Panc1 (cell line): ENCODE measurements at places on chromosomes 7 and 10.

DNA sequence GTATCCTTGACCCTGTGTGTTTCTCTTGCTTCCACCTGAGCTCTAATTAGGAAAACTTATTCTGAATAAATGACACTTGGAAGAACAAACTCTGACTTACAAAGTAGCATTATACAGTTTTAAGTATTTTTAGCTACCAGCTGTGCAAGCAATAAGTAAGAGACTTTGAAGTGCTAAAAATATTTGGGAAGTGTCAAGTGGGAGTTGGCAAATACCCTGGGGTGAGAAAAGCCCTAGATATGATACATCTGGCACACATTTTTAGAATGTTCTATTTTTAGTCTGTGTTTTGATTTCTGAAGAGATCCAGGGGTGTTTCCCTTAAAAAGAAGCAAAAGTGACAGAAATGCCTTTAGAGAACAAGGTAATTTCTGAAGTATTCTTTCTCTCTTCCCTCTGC, 132.7 kb upstream of the TEX47 start:
- DNase-seq: no peak

DNA sequence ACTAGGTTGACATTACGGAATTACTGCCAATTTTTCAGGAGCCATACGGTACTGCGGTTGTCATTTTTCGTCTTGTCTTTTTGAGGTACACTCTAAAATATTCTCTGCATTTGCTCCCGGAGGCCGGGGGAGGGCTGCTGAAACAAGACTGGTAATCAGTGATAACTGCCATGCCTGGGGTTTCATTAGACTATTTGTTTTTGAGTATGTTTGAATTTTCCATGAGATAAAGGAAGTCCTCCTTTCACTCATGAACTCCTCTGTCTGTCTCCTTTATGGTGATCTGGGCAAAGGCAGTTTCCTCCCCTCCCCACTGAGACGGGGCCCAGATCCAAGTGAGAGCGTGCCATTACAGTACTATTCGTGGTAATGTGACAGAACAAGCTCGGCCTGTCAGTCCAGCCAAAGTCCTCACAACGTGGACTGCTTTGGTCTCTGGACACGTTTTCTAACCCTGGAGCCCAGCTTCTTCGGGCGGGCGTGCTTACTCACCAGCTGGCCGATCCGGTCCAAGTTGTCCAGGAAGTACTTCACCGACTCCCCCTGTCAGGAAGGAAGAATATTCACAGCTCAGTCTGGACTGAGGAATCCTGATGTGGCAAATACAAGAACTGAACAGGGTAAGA, 45.1 kb downstream of the AMZ1 start:
- DNase-seq: no peak

DNA sequence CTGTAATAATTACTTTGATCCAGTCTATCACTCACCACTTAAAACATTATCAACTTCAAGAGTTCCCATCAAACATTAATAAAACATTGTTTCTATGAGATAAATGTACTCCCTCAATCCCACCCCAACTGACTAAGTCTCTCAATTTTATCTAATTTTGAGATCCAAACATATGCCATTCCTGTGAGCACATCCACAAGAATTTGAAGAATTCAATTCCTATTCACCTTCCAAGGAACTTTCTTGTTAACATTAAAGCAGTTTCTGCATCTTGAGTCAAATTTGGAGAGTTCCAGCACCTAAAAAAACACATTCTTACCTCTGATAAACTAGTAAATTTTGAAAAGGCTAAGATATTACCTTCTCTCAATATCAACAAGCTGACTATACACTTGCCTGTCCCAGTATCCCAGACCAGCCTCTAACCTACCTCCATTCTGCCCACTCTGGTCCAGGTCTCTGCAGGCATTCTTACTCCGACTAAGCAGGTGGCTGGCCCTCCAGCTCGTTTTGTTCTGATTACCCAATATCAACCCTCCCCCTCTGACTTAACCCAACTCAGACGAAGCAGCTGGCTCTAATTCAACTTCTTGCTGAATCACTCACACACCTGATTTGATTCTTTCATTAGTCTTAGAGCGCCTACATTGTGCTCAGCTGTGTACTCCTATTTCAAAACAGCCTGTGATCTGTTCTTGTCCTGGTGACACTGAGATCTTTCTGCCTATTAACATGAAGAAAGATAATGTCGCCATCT, 275.2 kb downstream of the IPMK start:
- no peak for DNase-seq

- no peak for DNase-seq
Observed at GRCh38 chr7:140384894-140385545, 13.3 kb downstream of the SLC37A3 start.

GRCh38 chr7:116571037-116571436, 46.2 kb downstream of the CAV1 start:
- DNase-seq: no peak

GRCh38 chr7:1028775-1029636, 15.3 kb upstream of the GPR146 start:
- peak; percentile 71 for DNase-seq

- DNase-seq: no peak
Observed at GRCh38 chr7:2012981-2013380, 219.8 kb downstream of the MAD1L1 start.

DNA sequence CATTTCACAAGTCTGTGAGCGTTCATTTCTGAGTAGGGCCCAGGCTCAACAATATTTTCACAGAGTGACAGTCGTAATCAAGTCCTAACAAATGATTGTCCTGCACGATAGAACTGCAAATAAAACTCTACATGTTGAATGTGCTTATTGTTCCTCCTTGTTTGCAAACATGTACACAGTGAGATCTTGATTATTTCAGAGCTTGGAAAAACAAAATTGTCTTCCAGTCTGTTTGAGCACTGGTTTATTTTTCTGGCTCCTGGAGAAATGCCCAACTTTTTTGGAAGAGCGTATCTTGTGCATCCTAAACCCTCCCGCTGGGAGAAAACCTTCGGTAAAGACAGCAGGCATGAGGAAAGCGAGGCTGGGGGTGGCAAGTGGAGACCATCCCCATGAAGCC, 91.1 kb downstream of the TEX36 start:
- DNase-seq: no peak

GRCh38 chr7:33893377-33893776, 12.0 kb upstream of the BMPER start:
- DNase-seq: no peak

DNA sequence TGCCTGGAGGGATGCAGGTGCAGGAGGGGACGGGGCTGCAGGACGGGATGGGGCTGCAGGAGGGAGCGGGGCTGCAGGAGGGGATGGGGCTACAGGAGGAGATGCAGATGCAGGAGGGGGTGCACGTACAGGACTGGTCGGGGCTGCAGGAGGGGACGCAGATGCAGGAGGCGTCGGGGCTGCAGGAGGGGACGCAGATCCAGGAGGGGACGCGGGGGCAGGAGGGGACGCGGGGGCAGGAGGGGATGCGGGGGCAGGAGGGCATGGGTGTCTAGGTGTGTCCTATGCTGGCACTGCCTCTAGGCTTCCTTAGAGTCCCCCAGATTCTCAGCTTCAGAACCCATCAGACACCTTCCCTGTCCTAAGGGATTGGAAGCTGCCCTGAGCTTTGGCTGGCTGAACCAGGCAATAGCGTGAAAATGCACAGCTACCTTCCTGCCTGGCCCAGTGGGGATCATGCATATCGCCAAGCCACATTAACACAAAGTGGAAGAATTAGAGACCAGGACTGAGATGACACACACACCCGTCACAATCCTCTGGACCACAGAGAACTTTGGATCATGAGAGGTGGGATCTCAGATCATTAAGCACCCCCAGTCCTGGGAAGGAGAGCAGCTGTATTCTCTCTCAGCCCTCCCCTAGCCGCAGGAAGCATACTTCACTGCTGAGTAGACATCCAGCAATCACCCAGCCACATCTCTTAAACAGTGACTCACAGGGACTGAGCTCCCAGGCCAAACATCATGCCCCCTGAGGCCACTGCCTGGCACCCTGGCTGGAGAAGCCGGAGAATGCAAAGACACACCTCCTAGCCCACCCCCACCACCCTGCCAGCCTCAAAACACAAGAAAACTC, 67.3 kb downstream of the VWA2 start:
- DNase-seq: peak; percentile 68

DNA sequence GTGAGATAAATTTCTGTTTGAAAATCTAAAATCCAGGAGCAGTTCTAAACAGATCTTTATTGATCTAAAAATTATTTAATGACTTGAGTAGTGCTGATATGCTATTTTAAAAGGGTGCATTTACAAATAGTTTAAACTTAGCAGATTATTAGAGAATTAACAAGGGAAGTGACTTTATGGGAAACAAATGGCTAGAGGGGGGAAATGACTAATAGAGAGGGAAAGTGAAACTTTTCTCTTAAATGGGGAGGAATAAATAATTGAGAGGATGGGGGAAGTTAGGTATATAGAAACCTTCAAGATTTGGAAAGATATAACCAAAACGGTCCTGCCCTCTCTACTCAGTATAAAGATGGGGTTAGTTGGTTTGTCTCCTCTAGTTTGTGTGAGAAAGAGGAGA, 90.1 kb upstream of the ARMC3 start:
- no peak for DNase-seq

GRCh38 chr7:103630318-103630717, 184.3 kb upstream of the SLC26A5 start:
- no peak for DNase-seq

GRCh38 chr10:43695321-43695720, 46.6 kb upstream of the ZNF32 start:
- DNase-seq: no peak

DNA sequence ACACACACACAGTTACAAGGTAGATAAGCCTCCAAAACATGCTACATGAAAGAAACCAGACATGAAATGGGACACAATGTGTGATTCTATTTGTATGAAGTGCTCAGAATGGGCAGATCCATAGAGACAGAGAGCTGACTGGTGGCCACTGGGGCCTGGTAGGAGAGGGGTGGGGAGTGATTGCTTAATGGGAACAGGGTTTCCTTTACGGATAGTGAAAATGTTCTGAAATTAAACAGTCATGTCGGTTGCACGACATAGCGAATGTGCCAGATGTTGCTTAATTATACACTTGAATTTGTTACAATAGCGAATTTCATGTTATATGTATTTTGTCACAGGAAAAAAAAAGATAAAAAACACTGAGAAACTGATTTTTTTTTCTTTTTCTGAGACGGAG, 122.3 kb downstream of the SPDYE5 start:
- DNase-seq: no peak

- no peak for DNase-seq
Observed at GRCh38 chr10:70051848-70052247, 798 bp upstream of the MACROH2A2 start.

GRCh38 chr7:31023877-31024276, 28.2 kb upstream of the ADCYAP1R1 start:
- DNase-seq: no peak

- DNase-seq: no peak
Observed at GRCh38 chr7:45414226-45414625, 159.9 kb upstream of the ADCY1 start.

GRCh38 chr7:152402384-152403250, 33.2 kb downstream of the KMT2C start:
- DNase-seq: no peak

DNA sequence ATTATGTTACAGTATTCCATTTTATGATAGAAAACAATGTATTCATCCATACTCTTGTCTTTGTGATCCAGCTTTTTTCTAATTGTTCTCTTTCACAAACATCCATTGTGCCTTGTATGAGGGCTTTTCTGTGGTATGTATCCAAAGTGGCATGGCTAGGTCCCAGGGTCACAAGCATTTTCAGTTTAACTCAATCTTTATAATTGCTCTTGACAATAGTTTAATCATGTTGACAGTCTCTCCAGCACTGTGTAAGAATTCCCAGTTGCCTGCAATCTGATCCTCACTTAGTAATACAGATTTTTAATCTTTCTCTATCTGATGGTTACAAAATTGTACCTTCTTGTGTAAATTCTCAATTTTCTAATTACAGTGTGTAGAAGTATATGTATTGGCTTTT, 533.4 kb downstream of the NEBL start:
- DNase-seq: no peak

- no peak for DNase-seq
Observed at GRCh38 chr7:83520726-83521125, 128.2 kb downstream of the SEMA3E start.

GRCh38 chr7:125555916-125556315, 626.3 kb upstream of the POT1 start:
- no peak for DNase-seq

- DNase-seq: no peak
Observed at GRCh38 chr7:42115795-42116194, 121.2 kb downstream of the GLI3 start.

DNA sequence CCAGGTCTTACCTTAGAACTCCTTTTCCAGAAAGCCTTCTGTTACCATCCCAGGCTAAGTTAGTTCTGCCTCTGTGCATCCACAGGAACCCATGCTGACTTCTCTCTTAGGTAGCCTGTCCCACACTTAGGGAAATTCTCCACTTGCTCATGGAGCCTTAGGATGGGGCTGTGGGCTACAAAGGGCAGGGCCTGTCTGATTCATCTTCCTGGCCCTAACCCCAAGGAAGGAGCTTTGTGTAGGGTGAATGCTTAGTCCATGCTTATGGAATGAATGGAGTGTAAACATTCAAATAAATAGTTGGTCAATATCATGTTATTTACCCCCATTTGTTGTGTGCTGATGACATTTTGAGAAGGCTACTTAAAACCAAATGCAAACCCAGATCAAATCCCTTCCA, 54.7 kb downstream of the EMX2 start:
- DNase-seq: no peak

DNA sequence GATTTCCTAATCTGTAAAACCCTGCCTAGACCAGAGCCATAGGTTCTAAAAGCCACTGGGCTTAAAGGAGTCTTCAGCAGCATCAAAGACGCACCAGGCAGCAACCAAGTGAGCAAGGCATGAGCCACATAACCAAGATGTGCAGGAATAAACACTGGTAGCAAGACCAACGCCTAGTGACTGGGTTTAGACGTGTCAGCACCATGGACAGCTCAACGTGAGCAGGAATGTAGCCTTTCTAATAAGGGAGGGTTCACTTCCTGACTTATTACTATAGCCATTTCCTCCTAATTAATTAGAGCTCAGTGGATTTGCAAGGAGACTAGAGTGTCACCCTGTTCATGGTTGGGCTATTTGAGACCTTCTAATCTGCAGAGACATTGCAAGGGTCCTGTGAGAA, 223.7 kb downstream of the LHFPL3 start:
- no peak for DNase-seq

DNA sequence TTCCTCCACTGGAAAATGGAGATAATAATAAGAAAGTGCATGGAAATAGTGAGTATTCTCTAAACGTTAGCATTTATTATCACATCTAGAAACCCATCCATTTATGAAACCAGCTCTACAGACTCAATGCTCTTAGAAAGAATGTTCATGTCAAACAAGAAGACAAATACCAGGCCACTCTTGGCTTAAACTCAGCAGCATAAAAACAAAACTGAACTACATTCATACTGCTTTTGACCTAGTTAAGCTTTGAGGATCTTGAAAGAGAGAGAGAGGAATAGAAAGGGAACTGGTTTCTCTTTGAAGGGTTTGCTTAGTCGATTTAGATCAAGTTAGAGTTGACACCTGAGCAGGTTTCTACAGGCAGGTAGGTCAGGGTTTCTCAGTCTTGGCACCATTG, 332.9 kb upstream of the PRKCQ start:
- no peak for DNase-seq

- no peak for DNase-seq
Observed at GRCh38 chr10:70364772-70365091, 17.7 kb downstream of the LRRC20 start.

GRCh38 chr10:116182426-116182825, 90.6 kb downstream of the GFRA1 start:
- DNase-seq: no peak

GRCh38 chr7:128352153-128352537, 8.4 kb upstream of the RBM28 start:
- no peak for DNase-seq

- no peak for DNase-seq
Observed at GRCh38 chr10:101779544-101780186, 3.6 kb downstream of the NPM3 start.
